ENCODE measurements at places on chromosomes 11 and 22.

DNA sequence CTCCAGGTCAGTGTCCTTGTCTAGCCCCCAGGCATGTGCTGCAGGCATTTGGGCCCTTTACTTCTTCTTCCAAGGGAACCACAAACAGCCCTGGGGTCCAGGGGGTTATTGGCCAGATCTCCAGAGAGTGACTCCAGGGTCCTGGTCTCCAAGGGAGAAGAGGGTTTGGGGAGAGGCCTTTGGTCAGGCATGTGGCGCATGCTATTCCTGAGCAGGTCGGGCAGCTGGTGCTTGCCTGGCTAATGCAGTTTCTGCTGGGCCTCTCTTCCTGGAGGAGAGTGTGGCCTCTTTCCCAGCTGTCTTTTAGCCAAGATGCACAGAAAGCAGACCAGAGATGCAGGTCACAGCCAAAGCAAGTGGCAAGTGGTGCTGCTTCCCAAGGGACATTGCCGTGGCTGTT lies 3.8 kb upstream of the RFPL2 start:
- no peak for DNase-seq

GRCh38 chr11:112017538-112017937 lies 7.7 kb upstream of the DLAT start:
- DNase-seq = no peak

- DNase-seq = no peak
Observed at GRCh38 chr22:50090412-50090714, 557 bp downstream of the MOV10L1 start.

DNA sequence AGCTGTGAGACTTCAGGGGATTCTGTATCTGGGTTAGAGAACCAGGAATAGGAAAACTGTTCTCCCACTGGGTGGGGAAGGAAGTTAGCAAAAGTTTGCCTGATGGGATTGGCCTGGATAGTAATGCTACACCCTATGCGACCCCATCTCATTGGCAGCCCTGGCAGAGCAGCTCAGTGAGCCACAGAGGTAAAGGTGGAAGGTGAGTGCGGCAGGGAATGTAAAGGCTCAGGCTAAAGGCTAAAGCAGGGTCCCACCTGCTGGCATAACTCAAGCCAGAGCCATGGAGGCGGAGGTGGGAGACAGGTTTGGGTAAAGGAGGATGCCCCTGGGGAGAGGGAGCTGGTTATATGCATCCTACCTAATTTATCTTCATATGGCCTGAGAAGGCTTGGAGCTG lies 18.7 kb downstream of the SSH3 start:
- DNase-seq = no peak

DNA sequence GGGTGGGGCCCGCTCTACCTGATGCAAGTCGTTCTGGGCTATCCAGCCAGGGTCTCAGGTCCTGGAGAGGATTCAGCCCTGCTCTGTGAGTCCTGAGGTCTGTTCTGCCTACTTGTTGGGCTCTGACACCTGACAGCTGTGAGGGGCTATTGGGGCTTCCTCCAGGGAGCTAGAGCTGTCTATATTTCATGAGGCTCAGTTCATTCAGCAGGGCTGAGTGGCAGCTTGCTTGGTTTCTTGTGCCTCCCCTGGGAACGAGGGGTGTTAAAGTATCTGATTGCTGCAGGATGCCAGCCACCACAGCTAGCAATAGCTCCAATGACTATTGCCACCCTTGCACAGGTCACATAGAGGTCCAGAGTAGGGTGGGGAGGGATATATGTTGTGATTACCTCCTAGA lies 26.7 kb downstream of the INSC start:
- no peak for DNase-seq

DNA sequence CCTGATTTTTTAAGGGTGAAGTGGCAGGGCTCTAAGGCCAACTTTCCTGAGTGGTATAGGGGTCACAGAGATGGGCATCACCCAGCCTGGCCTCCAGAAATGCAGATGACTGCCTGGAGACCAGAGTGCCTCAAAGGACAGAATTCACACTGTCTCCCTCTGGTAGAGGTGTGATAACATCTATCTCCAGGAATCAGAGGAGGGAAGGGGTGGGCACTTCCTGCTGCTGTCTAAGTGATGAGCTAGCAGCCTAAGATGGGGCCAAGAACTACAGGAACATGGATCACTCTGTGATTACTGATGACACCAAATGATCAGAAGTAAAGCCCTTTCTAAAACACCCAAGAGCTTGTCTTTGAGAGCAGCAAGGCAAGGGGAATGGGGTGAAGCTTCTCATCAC lies 61.9 kb downstream of the C11orf58 start:
- DNase-seq = no peak

DNA sequence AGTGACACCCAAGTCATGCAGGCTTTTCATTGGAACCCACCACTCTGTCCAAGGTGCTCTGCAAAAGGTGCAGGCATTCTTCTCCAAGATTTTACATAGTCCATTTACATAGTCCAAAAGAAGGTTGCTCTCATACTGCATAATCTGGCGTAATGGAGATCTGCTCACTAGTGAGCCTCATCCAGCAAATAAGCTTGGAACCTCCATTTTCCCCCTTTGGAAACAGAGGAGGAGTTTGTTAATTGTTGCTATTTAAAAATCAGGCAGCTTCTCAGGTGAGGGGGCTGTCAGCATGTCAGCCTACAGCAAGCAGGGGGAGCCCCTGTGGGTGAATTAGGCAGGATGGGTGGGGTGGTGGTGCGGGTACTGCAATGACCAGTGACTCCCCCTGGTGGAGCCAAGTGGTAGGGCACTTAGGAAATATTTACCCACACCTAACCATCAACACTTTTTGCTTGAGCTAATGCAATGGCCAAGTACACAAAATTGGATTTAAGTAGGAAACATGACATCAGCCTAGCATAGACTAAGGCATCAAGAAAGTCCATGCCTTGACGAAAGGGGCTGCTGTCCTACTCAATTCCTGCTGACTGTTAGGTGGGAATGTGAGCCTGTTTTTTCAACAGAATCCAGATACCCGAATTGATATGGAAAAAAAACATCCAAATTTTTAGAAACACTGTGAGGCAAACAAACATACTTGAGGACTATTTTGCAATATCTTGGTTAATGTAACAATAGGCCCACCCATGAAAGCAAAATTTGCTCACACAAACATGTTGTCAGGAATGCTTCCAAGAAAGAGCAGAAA lies 64.5 kb downstream of the AMBRA1 start:
- DNase-seq = peak; percentile 43

DNA sequence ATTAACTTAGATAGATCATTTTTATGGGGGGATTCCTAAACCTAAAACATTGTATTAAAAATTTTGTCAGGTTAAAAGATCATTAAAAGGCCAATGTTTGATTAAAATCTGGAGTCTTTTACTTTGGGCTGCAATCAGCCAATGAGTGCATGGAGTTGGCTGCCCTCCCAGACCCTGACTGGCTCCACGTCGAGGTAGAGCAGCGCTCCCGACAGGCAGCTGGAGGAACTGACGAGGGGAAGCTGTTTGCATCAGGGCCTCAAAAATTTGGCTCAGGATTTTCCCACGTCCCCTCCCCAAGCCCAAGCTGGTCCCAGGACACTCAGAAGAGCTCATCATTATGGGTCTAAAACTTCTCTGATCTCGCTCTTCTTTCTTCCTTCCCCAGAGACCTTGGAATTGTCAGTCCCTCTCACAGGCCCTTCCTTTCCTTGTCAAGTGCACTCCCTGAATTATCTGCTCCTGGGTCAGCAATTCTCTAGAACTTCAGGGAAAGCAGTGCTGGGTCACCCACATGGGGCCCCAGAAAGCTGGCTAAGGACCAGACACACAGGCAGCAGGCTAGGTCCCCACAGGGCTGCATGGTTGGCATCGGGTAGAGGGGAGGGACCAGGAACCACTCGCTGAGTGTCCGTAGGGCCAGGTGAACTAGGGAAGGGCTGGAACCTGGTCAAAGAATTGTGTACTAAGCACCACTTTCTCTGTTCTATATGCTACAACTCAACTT lies 119.6 kb upstream of the IGLL5 start:
- no peak for DNase-seq

DNA sequence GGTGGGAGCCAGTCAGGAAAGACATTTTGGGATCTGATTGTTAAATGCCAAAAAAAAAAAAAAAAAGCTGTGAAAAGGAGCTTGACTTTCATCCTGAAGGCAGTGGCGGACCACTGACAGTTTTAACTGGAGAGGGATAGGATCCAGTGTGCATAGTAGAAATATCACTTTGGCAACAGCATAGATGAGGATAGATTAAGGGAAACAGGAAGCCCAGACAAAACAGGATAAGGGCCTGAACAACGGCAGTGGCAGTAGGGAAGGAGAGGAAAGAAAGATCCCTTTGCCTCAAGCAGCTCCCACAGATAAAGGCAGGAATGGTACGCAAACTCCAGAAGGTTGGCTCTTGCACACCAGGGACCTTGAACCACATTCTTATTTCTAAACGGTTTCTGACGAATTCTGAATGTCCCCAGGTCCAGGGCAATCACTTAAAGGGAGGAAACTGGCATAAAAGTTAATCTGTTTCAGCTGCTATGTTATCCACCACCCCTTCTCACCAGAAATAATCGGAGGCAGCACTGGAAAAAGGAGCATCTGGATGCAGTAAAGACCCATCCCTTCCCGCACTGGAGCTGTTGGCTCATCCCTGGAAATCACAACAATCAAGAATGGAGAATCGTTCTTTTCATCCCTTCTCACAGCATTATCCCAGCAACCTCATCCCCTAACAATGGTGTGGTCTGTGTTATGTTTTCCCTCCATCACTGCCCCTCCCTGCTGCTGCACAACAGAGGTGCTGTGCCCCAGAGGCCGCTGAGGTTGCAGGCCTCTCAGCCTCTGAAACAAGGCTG lies 99.1 kb downstream of the GAB2 start:
- no peak for DNase-seq

GRCh38 chr11:131998020-131998419 lies 627.6 kb downstream of the NTM start:
- no peak for DNase-seq

GRCh38 chr11:67699521-67699920 lies 25.1 kb upstream of the ALDH3B2 start:
- no peak for DNase-seq

DNA sequence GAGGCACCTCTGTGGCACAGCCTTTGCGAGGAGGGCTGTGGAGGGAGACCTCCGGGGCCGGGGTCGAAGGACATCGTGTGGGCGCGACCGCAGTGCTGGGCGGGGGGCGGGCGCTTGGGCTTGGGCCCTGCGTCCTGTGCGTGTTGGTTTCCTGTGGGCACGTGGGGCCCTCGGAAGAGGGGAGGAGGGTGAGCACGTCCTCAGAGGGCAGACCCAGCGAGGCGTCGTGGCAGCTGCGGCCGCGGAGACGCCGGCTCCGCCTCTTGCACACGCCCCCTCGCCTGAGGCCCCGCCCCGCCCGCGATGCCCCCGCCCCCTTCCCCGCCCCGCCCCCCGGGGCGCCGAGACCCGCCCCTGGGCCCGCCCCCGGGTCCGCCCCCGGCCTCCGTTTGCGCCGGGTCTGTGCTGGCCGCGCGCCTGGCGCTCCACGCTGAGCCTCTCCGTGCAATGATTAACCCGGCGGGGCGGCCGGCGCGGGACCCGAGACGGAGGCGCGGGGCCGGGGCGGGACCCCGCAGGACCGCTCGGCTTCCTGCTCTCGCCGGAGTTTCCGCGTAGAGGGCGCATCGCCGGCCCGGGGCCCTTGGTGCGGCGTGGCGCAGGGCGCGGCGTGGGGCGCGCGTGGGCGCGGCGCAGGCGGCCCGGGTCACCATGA lies at the start of gene PRR5:
PRR5 (plus strand) TSS at position 381 of the 655 bp plus-strand sequence; CDS start at position 652, 271 bp downstream.
- peak; percentile 72 for DNase-seq

GRCh38 chr11:94583213-94583865 lies 16.2 kb downstream of the PIWIL4 start:
- no peak for DNase-seq

DNA sequence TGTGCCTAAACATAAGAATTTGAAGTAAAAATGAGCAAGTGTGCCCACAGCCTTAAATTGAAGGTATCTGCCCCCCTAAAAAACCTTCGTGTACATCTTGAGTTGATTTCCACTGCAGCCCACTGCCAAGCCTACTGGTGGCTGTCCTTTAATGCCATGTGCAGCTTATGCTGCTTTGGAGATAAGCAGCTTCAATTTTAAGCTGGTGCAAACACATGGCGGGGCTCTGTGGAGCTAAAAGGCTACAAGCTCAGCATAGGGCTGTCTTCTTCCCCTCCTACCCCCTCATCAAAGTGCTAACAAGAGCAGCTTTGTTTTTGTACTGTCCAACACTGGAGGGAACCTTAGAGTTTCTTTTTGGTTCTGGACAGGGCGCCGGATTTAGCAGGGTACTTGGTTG lies 128.5 kb upstream of the LMO1 start:
- DNase-seq = no peak

DNA sequence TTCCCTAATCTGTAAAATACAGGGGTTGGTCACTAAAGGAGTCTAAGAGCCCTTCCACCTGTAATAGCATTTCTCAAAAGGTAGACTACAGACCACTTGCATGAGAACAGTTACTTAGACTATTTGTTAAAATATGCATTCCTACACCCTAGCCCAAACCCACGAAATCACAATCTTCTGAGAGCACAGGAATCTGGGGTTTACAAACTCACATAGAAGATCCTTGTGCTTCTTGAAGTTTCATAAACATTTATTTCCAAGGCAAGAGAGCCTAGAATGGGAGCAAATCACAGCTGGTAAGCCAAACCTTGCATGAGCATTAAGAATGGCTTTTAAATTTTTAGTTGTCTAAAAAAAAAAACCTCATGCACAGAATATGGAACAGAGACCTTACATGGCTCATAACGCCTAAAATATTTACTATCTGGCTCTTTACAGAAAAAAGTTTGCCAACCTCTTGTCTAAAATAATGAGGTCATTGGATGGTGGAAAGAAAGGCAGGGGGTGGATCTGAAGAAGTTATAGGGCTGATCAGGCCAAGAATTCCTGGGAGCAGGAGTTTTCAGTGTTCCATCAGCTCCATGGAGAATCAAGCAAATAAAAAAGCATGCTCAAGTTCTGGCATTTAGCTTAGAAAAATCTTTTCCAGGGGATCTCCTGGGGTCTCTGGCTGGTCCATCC lies 133.4 kb downstream of the CCDC34 start:
- no peak for DNase-seq

DNA sequence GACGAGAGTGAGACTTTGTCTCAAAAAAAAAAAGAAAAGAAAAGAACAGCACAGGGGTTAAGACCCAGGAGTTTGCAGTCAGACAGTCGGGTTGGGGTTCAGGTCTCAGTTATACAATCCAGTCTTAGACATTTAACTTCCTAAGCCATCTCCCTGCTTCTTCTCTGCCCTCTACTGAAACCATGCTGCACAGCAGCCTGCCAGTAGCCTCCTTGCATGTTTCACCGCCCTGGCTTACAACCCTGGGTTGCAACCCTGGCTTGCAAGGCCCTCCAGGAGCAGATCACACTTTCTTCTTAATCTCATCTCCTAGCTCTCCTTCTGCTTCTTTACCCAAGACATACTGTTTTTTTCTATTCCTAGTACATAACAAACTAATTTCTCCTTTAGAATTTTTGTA lies 5.9 kb upstream of the B3GAT3 start:
- no peak for DNase-seq

GRCh38 chr11:62881579-62882430 lies 1.1 kb downstream of the SLC3A2 start:
- no peak for DNase-seq

GRCh38 chr11:23143022-23143421 lies 282.7 kb upstream of the CCDC179 start:
- no peak for DNase-seq
